ENCODE measurements at places on chromosomes 7 and 10.
A peak's percentile ranks its signal among the peaks of the same experiment; 100 is the strongest.

DNA sequence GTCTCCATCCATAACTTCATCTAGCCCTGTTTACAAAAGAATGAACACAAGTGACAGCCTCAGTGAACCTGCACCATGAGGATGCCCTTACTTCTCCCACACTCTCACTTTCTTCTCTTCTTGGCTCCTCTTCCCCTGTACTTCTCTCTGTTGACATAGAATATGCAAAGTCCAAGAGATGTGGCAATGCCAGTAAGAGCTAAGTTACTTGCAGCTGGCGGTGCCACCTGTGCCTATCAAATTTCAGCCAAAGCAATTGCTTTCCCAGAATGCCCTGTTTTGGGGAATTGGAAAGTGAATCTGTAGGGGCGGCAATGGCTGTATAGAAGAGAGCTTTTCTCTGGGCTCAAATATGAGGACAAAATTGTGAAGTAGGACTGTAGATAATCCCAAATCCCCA, 557.8 kb downstream of the AUTS2 start:
- no peak for DNase-seq

DNA sequence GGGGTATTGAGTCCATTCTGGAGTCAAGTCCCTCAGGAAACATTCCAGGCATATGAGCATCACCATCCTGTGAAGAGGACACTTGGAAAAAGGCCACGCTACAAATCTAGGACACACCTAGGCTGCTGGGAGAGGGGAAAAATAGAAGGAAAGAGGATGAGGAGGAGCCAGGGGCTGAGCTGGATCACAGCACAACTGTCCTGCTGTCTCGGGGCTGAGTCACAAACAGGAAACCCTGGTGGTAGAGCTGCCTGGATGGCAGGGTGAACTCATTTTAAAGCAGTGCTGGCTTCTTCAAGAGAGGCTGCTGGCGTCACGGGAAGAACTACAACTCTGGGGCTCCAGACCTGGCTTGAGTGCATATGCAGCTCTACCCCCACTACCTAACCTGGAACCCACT, 151.5 kb downstream of the RNF216 start:
- DNase-seq, result peak; percentile 13

GRCh38 chr7:79666472-79666871, 213.0 kb upstream of the MAGI2 start:
- DNase-seq, result no peak

DNA sequence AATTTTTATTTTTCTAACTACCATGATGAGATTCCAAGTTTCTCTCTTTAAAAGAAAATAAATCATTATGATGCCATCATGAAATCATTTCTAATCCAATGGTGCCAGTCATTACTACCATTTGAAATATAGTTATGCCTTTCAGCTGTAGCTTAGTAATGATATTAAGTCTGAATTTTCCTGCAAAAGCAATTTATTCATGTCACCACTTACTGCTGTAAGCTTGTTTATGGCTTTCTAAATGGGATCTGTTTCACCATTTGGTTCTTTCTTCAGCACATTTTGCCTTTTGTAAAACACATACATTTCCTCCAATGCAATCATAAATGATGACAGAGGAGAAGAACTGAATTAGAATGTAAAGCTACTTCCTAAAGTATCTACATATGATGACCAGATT, 130.5 kb downstream of the SEM1 start:
- no peak for DNase-seq

DNA sequence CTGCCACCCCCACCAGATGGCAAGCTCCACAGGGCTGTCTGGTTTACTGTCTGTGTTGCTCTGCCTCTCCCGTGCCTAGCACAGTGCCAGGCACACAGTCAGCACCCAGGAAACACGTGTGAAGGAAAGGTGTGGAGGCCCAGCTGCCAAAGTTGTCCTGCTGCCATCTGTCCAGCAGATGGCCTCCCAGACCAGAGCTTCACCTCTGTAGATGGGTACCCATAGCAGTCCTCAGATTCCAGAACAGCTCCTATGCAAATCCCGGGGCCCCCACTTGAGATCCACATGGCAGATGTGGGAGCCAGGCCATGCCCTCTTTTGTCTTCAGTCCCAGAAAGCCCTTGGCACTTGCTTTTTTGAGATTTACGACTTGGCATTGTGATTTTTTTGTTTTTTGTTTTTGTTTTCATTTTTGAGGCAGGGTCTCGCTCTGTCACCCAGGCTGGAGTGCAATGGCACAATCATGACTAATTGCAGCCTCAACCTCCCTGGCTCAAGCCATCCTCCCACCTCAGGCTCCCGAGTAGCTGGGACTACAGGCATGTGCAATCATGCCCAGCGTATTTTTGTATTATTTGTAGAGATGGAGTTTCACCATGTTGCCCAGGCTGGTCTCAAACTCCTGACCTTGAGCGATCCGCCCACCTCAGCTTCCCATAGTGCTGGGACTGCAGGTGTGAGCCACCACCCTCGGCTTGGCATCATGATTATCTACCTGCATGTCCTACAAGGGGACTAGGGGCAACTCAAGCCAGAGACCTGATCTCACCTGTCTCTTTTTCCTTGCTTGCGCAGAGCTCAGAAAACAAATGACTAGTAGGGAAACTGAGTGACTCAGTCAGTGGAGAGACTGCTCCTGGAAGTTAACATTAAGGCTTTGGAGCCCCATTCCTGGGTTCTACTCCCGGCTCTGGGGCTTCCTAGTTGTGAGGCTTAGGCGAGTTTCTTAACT, 16.9 kb upstream of the PALD1 start:
- no peak for DNase-seq

DNA sequence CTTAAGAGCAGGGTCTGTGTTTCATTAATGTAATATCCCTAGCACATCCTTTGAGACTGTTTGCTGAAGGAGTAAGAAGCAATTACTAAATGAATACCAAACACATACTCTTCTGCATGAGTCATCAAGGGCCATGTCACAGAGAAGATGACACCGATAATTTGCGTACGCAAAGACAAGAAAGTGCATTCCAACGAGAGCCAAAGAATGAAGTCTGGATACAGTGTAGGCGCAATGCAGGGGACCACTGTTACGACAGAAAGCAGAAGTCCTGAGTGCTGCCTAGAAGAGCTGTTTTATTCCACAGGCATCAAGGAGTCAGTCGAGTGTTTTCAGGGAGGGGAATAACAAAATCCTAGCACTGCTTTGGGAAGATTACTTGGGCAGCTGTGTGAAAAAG, 62.7 kb downstream of the VPS41 start:
- DNase-seq, result no peak

- no peak for DNase-seq
These were observed 83.5 kb downstream of the SPDYE5 start for GRCh38 chr7:75575488-75576121.

GRCh38 chr7:159034394-159034793, 110.3 kb downstream of the VIPR2 start:
- no peak for DNase-seq

- DNase-seq, result no peak
These were observed 42.3 kb upstream of the MSRB2 start for GRCh38 chr10:23053036-23053435.

DNA sequence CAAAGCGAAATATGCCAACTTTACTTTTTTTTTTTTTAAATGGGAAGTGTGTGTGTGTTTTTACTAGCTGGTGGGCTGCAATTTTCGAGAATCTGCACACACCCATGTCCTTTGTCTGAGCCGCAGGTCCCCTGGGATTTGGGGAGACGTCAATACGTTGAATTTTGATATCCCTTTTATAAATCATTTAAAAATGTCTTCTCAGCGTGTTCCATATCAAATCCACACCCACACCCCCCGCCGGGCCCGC, 404 bp upstream of the FMC1 start:
- DNase-seq, result no peak

DNA sequence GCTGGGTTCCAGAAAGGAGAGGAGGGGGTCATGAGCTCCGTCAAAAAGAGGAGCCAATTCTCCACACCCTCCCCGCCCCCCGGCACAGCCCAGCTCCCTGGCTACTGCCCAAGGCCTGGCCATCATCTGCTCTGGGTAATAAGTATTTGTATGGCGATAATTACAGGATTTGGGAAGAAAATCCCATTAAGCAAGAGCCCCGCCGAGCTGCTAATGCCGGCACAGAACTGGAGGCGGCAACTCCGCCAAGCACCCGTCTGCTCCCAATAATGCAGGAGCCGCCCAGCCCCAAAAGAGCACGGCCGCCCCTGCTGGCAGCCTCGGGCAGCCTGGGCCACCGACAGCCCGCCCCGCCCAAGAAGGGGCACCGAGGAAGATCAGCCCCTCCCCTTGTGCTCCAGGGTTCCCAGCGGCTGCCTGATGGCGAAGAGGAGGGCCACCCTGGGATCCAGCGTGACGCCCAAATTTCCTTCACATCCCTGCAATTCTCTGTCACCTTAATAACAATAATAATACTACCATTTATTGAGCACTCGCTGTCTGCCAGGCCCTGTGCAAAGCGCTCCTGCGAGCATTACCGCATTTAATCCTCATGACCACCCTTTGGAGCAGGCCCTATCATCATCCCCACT, 5.9 kb downstream of the SLIT1 start:
- DNase-seq, result no peak

DNA sequence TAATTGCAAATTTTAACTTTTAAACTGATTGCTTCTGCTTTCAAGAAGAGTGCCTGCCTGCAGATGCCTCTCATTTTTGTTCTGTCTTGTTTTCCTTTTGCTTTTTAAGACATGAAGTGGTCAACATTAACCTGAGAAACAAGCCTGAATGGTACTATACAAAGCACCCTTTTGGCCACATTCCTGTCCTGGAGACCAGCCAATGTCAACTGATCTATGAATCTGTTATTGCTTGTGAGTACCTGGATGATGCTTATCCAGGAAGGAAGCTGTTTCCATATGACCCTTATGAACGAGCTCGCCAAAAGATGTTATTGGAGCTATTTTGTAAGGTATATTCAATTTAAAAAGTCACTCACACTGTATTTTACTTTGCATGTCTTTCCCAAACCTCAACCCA, 8.8 kb downstream of the GSTO2 start:
- DNase-seq, result no peak

GRCh38 chr10:47285381-47286115, 14.4 kb upstream of the GDF10 start:
- no peak for DNase-seq

DNA sequence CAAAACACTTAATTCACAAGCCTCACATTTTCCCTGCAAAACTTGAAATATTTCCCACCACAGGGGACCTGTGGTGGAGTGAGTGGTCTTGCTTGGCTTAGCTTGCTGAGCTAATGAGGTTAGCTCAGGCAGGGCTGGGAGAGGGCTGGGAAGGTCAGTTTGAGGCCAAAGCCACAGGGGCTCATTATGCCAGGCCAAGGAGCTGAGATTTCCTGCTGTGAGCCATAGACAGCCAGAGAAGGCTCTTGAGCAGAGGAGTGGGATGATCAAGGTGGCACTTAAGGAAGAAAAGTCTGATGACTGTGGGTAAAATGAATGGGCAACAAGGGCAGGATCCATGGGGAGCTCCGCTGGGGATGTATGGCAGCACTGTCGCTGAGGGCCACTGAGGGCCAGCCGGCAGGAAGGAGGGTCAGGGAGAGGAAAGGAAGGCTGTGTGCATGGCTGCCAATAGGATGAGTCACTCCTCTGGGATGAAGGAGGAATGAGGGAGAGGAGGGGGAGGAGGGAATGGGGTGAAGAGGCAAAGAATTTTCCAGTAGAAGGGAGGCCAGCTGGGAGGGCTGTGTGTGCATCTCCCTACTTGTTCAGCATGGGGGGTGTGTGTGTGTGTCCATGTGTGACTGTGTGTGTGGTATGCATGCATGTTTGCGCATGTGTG, 18.7 kb upstream of the ZNF488 start:
- no peak for DNase-seq

- no peak for DNase-seq
These were observed 38.2 kb downstream of the ENTPD1 start for GRCh38 chr10:95794195-95794594.

GRCh38 chr10:43852149-43852548, 203.5 kb upstream of the ZNF32 start:
- no peak for DNase-seq

- DNase-seq, result no peak
These were observed 113.8 kb downstream of the EBF3 start for GRCh38 chr10:129850316-129850715.

GRCh38 chr10:103192451-103193106, 493 bp downstream of the NT5C2 start:
- DNase-seq, result peak; percentile 26

- no peak for DNase-seq
These were observed 89.2 kb upstream of the PFKP start for GRCh38 chr10:2978111-2978510.

DNA sequence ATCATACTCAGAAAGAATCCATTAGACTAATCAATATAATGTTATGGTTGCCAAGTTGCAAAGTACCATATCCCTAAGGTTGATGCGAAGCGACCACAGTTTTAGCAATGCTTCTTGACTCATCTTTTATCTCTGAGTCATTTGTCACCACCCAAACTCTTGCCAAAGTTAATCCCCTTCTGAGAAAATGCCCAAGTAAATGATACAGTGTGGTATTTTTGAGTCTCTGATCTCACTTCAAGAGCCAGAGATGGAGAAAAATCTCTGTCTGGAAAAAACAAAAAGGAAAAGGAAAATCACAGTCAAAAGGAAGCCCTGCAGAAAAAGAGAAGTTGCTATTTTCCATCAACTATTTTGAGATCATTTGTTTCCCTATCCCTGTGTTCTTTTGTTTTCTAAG, 26.7 kb upstream of the OTUD1 start:
- DNase-seq, result no peak

- no peak for DNase-seq
These were observed 44.0 kb downstream of the PARD3 start for GRCh38 chr10:34771106-34771505.

- peak; percentile 15 for DNase-seq
These were observed 471 bp downstream of the PFKP start for GRCh38 chr10:3067859-3068179.

DNA sequence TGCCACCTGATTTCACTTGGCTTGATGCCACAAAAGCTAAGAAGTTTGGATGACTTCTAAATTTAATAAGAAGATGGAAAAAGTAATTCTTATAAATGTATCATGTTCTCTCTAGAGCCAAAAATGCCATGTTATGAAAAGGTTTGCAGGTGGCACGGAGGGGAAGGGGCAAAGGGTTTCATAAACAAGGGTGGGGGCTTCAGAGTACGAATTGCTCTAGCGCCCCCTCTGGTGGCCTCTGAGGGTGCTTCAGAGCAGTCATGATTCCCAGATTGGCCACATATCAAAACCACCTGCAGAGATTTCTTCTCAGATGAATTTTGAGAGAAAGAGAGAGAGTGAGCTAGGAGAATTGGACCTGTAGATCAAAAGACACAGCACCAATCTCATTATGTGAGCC, 208.6 kb upstream of the YAE1 start:
- no peak for DNase-seq

- DNase-seq, result no peak
These were observed 439.6 kb downstream of the GRID1 start for GRCh38 chr10:85926986-85927385.

GRCh38 chr7:151010307-151011096, 13.8 kb downstream of the ATG9B start:
- no peak for DNase-seq

DNA sequence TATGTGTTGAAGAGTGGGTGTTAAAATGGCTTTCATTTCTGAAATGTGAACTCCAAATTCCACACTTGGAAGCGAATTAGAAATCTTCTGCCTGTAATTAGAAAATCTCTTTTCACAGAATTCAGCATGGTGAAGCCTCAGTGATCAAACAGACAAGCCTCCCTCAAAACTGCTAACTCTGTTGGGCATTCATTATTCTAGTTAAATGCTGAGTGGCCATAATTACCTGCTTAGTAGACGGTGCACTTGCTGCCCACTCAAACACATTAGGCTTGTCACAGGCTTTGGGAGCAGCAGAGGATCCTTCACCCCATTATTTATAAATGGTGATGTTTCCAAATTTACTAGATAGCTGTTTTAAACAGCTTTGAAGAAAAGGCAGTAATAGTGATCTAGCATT, 177.2 kb upstream of the PCLO start:
- DNase-seq, result no peak
